ENCODE measurements at places on chromosomes 5 and 9. TPM values are rescaled to one million over a fixed set of nuclear protein-coding genes. Genes with fewer than 3 reads are reported as not detected.

DNA sequence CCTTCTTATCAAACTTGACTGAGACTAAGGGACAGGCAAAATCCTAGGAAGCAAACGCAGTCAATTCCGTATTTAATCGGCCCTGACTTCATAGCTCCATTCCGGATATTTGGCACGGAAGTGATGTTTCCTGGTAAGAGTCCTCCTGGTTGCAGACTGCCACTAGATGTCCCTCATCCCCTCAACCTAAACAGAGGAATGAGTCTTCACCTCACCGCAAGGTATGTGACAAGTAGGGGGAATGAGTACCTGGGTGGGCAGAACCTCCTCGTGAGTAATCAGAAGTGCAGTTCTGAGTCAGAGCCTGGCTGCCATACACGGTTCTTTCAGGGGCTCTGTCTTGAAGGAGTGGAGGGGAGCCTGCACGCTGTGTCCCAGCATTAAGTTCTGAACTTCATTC, 173.6 kb downstream of the MUSK start:
- no peak for DNase-seq

- no peak for DNase-seq
Measured at GRCh38 chr5:39187831-39188731, 31.3 kb downstream of the FYB1 start.

DNA sequence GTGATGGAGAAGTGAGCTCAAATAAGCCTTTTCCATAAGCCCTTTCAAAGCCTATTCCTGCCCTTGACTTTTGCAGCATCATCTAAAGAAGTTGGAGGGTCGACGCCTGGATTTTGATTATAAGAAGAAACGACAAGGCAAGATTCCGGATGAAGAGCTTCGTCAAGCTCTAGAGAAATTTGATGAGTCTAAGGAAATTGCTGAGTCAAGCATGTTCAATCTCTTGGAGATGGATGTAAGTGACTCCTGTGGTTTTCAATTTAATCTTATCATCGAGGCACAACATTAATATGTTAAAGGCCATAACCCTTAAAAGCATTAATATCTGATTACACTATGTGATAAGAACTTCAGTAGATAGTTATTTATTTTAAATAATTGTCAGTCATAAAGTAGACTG, 210.4 kb downstream of the SH3GL2 start:
- no peak for DNase-seq

DNA sequence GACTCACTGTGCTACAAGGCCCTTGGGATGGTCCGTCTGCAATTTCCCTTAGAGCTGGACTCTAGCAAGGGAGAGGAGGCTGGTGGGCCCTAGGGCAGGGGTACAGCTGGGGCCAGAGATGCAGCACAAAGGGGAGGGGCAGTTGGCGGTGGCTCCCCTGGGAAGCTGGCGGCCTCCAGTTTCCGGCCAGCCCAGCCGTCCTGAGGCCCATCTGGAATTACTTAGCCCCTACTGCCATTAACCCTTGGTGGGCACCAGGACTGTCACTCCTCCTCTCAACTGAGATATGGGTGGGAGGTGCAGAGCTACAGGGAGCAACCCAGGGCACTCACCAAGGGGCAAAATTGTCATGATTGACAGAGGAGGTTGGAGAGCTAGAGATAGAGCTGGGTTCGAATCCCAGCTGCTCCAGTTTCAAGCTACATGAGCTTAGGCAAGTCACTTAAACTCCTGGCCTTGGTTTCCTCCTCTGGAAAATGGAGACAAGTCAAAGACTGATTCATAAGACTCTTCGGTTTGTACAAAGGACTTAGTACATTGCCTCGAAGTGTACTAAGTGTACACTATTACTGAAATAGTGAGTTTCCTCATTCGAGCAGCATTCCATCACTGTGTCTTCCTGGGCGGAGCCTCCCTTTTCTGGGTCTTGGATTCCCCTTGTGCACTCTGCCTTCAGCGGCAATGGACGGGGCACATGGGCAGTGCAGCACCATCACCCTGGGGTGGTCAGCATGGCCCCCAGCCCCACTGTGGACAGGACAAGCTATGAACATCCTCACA, 2.7 kb upstream of the PDGFRB start:
- no peak for DNase-seq

ITGA1 gene
- 0.76 TPM for total RNA-seq

TNC gene
- total RNA-seq: 1.9 TPM

Measured in activated T-helper 2 cell treated with anti-CD3 and anti-CD28 coated beads, Interferon-gamma antibody, Interleukin-2, Interleukin-4, amounts not matched to agents 10 μg/mL and 5 μg/mL and 100 μg/mL, durations not matched to agents 14 hours and 24 hours and 36 hours (primary cell).